ENCODE measurements at places on chromosomes 2 and 18.

DNA sequence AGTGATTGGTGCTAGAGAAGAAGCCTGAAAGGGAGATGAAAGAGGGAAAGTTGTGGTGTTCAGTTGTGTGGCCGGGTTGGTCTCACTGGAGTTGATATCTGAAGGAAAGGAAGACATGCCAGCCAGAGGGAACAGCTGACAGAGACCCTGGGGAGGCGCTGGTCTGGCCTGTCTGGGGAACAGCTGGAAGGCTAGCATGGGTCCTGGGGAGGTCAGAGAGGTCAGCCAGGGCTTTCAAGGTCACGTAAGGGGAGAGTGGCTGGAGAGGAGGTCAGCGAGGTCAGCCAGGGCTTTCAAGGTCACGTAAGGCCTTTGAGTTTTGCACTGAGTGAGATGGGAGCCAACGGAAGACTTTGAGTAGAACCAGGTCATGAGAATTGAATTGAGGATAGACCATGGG, 11.0 kb downstream of the DYSF start:
- DNase-seq: no peak

DNA sequence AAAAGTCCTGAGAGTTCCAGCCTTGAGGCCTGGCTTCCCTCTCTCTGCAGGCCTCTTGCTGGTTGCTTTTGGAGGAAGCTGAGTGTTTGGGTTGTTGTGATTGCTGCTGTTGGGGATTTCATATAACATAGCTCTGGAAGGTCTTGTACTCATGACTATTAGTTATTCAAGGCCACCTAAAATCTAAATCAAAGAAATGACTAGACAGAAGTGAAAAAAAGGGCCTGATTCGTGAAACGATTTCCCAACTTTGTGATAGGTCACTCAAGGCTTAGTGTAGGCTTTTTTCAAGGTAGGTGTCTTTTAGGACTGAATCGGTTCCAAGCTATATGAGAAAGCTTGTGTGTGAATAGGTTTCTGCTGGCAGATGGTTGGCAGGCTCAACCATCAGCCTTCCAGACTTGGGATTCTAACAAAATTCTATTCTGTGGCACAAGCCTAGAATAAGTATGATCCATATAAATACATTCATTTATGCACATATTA, 164.4 kb downstream of the FMNL2 start:
- no peak for DNase-seq

- no peak for DNase-seq
Observed at GRCh38 chr2:68925295-68925896, 27.3 kb downstream of the GKN2 start.

DNA sequence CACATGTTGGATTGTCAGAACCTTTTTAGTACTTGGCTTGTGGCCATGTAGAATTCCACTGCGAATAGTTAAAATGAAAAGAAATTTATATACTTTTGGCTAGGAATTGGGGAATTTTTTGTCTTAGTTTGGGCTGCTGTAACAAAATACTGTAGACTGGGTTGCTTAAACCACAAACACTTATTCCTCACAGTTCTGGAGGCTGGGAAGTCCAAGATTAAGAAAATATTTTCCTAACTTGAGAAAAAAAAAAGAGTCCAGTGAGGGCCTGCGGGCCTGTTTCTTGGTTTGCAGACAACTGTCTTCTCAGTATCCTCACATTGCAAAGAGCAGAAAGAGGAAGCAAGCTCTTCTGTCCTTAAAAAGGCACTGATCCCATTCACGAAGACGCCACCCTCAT, 81.9 kb downstream of the CD226 start:
- DNase-seq: no peak

DNA sequence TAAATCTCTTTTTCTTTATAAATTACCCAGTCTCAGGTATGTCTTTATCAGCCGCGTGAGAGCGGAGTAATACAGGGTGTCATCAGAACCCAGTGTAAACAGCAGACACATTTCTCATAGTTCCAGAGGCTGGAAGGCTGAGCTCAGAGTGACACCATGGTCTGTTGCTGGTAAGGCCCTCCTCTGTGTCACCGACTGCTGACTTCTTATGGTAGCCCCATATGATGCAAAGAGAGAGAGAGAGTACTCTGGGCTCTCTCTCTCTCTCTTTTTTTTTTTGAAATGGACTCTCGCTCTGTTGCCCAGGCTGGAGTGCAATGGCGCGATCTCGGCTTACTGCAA, 60.0 kb downstream of the SNORC start:
- no peak for DNase-seq

DNA sequence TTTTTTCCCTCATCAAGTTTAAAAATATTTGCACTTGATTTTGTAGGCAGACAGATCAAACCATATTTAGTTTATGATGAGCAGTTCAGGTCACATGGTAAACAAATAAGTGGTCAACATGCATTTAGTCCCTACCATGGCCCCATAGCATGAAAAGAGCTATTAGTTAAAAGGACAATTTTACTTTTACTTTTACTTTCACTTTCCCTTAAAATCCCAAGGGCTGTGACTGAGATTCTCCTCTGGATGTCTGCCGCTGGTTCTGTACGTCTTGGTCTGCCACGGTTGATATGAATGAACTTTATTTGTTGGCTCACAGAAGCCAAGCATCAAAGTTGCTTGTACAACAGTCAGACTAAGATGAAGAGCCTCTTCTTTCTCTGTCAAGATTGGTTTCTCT, 626.2 kb upstream of the CDH7 start:
- DNase-seq: no peak

- no peak for DNase-seq
Observed at GRCh38 chr2:101340141-101340551, 31.6 kb upstream of the RNF149 start.

DNA sequence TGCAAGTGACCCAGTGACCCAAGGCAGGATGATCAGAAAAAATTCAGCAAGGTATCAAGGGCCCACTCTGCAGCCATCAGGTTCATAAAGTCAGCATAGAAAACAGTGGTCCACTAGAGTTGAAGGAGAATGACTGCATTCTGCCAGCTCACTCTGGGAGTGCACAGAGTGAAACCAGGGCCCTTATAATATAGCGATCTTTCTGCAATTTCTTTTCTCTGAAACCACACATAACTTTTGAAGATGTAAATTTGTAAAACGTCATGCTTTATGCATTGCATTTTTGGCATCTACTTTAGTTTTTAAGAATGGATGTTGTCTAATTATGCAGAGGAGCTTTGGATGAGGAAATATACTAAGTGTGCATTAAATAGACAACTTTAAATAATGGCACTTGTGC, 225.0 kb upstream of the SMIM21 start:
- no peak for DNase-seq

DNA sequence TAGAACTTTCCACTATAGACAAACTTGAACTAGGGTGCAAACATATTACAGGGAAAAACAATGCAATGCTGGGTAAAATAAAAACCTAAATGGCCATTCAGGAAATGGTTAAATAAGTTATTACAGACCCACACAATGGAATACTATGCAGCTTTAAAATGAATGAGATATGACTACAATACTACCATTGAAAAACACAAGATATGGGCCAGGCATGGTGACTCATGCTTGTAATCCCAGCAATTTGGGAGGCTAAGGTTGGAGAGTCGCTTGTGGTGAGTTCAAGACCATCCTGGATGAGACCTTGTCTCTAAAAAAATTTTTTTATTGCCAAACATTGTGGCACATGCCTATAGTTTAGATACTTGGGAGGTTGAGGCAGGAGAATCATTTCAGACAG, 6.8 kb downstream of the PECR start:
- no peak for DNase-seq

- no peak for DNase-seq
Observed at GRCh38 chr18:12049978-12050811, 43.4 kb upstream of the ANKRD62 start.

GRCh38 chr18:5628512-5629255, 84.9 kb upstream of the EPB41L3 start:
- DNase-seq: no peak

- no peak for DNase-seq
Observed at GRCh38 chr18:3691705-3692104, 241.7 kb downstream of the TGIF1 start.

- no peak for DNase-seq
Observed at GRCh38 chr2:24228470-24228869, 53.6 kb downstream of the FAM228A start.

DNA sequence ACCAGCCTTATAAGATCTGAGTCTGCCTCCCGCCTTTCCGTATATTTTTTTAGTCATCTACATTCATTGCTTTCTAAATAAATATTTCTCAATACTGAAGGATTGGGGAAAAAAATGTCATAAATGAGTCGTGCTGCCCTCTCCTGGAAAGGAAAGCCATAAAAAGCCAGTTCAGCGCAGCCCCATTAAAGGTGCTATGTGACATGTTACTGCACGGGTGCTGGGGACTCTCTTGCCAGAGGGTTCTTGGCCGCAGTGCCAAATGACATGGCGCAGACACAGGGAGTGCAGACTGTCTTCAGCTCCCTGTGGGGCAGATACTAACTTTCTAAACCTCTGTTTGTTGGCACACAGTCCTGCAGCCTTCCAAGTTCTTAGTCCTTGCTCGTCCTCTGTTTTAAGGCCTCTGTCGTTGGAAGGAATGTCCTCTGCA, 53.7 kb upstream of the MAP3K20 start:
- DNase-seq: no peak

DNA sequence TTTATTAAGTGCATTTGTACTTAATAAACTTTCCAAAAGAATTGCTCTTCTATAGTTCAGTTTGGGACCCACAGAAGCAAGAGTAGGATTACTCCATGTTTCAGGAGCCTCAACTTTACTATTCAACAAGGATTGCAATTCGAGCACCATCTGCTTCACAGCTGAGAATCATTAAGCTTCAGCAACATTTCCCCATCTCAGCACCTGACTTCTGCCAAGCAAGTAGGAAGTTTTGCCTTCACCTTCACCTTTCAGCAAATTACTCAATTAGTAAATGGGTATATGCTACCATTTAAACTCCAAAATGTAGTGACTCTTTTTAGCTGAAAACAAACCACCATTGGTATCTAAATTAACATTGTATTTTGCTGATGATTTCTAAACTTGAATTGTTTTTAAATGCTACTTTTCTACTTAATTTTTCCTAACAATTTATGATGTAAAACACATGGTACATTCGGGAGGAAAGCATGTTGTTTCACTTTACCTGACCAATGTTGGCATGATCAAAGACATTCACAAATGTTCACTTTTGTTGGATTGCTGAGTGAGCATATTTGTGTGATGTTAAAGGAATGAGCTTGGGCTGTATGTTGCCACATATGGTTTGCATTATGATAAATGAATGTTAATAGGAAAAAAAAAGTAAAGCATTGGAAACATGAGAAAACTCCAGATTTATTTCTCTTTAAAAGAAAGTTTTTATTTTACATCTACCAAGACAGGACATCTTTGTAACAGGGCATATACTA, 159.2 kb downstream of the GULP1 start:
- DNase-seq: no peak

DNA sequence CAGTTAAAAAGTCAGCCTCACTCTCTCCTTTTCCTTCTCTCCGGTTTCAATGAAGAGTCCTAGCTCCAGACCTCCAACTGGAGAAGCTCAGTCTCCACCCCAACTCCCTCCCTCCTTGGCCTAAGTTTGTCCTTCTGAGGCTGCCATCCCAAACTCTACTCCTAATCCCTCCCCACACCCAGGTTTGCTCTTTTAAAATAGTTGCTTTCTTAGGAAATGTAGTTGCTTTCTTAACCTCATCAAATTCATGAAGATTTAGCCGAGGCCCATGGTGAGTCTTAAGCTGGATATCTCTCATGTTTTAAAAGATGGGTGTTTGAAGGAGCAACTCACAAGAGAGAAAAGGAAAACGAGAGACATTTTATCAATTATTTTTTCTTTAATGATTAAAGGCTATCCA, 937 bp upstream of the LANCL1 start:
- DNase-seq: no peak

DNA sequence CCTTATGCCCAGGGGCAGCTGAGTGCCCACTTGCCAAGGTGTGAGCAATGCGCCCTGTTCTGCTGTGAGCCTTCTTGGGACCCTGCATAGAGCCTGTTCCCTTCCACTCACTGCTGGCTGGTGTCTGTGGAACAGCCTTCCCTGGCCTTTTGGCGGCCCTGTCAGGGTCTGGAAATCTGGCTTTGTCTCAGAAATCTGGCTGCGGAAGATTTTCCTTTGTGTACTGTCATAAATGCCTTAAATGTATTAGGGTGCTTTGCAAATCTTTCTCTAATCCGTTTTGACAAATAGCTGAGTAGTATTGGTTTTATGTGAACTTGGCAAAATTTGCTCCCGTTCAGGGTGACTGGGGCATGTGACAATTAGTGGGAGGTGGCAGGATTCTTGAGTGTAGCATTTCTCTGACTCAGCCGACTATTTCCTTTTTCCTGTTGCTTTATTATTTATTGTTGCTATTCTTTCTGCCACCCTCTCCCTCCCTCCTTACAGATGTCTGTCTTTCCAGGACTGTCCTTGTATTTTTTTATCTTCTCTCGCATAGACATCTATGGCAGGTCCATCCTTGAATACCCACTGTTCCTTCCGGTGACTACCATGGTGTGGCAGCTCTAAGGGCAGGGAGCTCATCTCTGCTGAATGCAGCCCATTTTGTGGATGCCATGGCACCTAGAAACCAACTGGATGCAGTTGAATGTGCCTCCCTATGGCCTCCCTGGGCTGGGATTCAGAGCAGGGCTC, 41.8 kb downstream of the LDLRAD4 start:
- no peak for DNase-seq

- DNase-seq: no peak
Observed at GRCh38 chr18:35253655-35254287, 12.9 kb downstream of the ZNF397 start.

DNA sequence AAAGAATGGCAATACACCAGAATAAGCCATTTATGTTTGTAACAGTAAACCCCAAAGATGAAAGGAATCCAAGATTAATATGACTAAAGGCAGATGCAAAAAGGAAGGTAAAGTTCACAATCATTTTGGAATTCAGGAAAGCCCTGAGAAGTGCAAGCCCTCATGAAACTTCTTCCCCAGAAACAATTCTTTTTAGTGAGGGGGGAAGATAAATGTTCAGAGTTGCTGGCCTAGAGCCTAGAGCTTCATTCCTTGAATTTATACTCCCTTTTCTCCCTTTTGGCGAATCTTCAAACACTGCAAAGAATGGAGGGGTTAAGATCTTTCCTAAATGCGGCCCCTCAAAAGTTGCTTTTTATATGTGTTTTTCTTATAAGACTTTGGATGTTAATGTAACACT, 368.8 kb downstream of the MEIS1 start:
- DNase-seq: no peak

- no peak for DNase-seq
Observed at GRCh38 chr18:55390898-55391297, 197.1 kb downstream of the TCF4 start.
